ENCODE measurements at places on chromosomes 13 and 19.

DNA sequence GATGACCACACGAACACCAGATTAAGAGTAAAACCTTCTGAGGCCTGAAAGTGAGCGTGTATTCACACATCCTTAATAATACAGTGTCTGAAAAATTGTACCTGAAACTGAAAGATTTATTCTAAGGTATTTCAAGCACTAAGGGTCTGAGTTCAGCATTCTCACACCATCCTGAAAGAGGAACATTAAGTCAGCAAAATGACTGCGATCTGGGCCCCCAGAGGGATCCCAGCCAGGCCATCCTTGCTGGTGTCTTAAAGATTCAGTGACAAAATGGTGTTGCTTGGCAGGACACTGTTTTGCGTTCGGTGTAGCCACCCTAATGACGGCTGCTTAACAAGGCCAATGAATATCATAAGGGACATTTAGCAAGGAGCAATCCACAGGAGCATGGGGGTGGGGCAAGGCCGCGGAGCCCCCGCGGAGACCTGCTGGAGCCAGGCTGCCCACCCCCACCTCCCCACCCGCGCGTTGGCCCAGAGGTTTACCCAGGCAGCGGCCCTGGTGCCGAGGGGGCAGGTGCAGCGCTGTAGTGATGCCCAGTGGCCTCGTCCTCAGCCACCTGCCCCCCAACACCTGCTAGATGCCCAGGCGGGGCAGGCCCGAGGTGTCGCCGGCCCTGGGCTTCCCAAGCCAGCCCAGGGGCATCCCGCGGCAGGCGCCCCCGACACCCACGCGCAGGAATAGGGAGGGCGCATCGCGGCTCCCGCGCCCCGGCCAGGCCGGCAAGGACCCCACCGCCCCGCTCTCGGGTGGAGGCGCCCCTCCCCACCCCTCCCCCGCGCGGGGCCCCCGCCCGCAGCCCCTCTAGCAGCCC, 742 bp downstream of the NALCN start:
- ATAC-seq, result peak; percentile 16

DNA sequence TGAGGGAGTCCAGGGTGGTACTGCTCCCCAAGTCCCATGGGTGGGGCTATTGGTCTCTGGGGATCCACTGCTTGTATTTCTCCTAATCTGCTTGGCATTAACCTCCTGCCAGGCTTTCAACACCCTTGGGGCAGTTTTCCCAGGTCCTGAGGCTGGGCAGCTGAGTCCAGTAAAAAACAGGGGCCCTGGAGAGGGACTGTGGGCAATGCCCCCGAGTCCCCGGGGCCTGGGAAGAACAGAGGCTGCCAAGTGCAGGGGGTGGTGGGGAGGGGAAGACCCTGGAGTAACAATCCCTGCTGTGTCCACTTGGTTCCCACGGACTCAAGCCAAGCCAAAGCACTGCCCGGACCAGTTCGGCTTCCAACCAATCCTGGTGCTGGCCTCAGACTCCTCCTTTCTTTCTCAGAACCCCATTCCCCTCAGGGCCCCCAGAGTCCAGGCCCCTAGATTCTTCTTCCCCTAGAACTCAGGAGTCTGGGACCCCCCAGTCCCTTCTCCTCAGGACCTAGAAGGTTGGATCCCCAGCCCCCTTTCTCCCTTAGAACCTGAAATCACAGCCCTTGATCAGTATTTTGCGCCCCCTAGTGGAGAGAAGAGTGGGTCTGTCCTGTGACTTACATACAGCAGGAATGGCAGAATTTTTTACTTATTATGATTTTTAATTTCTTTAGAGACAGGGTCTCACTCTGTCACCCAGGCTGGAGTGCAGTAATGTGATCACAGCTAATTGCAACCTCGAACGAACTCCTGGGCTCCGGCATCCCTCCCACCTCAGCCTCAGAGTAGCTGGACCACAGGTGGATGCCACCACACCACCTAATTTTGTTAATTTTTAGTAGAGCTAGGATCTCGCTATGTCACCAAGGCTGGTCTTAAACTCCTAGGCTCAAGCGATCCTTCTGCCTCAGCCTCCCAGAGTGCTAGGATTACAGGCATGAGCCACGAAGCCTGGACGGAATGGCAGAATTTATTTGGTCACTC, 3.7 kb upstream of the CLPTM1 start:
- peak; percentile 45 for ATAC-seq

GRCh38 chr13:80755910-80756309, 415.0 kb upstream of the SPRY2 start:
- peak; percentile 53 for ATAC-seq

- no peak for ATAC-seq
These were observed 149.6 kb downstream of the PDS5B start for GRCh38 chr13:32735859-32736258.

DNA sequence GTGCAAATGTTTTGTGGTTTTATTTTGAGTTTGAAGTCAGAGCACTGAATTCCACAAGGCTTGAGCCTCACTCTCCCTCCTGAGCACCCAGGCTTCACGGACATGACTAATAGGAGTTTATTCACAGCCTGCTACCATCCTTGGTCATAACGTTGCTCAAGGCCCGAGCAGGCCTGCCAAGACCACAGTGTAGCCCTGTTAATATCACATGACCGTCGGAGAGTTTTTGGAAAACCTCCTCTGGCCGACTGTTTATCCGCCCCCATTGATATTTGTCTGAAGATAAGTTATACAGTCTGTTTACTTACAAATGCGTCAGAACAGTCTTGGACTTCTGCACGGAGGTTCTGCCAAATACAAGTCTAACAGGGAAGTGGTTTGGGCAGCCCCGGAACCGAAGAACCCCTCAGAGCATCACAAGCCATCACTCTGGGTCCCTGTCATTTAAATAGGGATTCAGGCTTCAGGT, 89.9 kb downstream of the COL4A2 start:
- ATAC-seq, result peak; percentile 91

DNA sequence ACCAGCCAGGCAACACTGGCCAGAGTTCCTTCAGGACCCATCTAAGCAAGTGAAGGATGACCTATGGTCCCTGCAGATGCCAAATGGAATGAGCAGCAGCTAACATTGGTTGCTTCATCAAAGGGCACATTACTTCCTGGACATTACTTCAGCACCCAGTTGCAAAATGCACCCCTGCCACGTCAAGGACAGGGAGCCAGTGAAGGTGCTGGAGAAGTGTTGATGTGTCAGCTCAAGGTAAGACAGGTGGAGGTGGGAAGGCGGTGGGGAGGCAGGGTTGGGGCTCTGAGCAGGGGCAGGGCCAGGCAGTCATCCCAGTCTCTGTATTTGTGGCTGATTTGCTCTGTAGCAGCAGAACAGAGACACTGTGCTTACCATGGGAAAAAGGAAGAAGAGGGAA, 14.6 kb downstream of the CSNK1A1L start:
- no peak for ATAC-seq

DNA sequence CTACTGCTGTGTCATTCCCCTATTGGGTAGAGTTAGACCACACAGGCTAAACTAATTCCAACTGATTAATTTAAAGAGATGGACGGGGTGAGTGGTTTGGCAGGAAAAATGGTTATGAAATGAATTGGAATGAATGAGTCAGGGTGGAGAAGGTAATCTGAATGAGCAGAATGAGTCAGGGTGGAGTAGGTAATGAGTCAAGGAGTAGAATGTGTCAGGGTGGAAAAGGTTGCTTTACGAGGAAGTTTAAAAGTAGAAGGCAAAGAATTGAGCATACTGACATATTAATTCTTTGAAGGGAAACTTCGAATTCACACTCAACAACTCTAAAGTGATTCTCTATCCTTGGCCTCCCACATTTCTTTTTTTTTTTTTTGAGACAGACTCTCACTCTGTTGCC, 12.7 kb upstream of the ZNF121 start:
- no peak for ATAC-seq
